Stimulated activated CD8-positive, alpha-beta memory T cell treated with anti-CD3 and anti-CD28 coated beads, Interleukin-12 subunit alpha, Interleukin-12 subunit beta, amount 100 ng/mL, for 1 hour (primary cell): ENCODE measurements at places on chromosomes 5 and 9.
A peak's percentile ranks its signal among the peaks of the same experiment; 100 is the strongest.

DNA sequence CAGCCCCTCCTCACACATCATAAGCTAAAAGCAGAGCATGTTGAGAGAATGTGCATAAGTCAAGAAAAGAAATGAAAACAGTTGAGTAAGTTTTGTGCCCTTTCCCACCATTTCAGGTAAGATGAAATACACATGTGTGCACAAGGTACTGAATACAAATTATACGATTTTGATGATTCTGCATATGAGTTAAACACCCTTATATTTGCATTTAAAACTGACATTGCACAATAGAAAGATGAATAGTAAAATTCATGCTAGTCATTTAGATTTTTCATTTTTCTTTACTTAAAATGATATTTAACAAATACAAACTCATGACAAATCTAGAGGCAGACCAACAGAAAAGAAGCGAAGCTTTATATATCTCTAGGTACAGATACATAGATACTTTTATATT is 24.9 kb upstream of the PSD2 start:
- no peak for DNase-seq

DNA sequence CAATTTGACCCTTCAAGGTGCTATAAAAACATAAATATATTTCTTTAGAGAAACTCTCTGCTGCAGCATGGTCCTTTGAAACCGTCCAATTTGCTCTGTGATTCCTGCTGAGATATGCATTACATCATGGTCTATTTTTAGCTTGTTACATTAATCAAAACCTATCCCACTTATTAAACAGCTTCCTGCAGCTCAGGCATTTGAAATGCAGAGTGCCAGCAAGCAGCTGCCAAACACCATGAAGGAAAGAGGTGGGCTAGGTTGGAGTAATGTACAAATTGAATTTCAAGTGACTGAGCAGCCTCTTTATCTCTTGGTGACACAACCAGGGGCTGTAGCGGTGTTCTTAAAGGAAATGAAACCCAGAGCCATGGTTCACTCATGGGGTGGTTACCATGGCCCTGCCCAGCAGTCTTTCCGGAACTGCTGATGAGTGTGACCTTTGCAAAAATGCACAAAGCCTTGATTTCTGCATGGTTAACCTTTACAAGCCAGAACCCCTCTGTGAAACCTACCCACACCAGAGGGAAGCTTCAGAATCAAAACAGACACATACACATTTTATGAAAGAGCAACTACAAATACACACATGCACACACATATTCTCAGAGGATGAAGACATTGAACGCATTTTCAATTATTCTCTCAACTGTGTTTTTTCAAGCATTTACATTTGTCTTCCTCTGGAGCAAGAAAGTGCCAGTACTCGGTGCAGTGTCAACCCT is 155.8 kb upstream of the ZNF608 start:
- DNase-seq: no peak

- DNase-seq: no peak
These were observed 19.2 kb downstream of the SLC25A25 start for GRCh38 chr9:128087262-128087661.

GRCh38 chr5:146283344-146283761 is 55.3 kb upstream of the POU4F3 start:
- no peak for DNase-seq

GRCh38 chr5:139878093-139878492 is 82.5 kb downstream of the PSD2 start:
- DNase-seq: no peak

- DNase-seq: no peak
These were observed 15.4 kb downstream of the ARHGEF37 start for GRCh38 chr5:149596712-149597111.

- no peak for DNase-seq
These were observed 32.4 kb downstream of the WHRN start for GRCh38 chr9:114472765-114473446.

GRCh38 chr9:134707031-134707680 is 65.6 kb downstream of the COL5A1 start:
- no peak for DNase-seq

DNA sequence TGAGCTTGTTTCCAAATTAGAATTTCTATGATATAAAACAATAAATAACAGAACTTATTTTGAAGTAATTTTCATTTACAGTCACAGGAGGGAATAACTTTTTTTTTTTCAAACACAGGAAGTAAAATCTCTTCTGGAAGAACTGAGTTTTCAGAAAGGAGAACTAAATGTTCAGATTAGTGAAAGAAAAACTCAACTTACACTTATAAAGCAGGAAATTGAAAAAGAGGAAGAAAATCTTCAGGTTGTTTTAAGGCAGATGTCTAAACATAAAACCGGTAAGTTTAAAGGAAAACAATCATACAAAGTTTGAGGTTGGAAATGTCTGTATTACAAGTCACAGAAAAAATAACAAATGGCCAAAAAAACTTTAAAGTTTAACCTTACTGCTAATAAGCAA is 41.6 kb downstream of the RAB14 start:
- DNase-seq: no peak

DNA sequence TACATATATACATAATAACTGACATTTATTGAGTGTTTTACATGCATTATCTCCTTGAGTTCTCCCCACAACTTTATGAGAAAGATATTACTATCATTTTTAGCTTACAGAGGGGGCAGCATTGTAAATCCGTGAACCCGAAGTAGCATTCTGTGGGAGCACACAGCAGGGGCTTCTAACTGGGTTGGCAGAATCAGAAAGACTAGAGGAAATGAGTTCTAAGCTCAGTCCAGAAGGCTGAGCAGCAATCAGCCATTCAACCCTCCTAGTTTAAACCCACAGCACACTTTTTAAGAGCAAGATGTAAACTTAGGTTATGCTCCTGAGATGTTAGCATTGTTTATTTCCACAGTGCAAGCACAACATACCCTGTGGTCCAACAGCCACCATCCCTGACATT is 177.2 kb downstream of the TMEM38B start:
- no peak for DNase-seq

GRCh38 chr5:180233729-180234128 is 24.7 kb upstream of the RASGEF1C start:
- DNase-seq: no peak

- DNase-seq: no peak
These were observed 25.6 kb upstream of the ACTBL2 start for GRCh38 chr5:57508211-57508610.

DNA sequence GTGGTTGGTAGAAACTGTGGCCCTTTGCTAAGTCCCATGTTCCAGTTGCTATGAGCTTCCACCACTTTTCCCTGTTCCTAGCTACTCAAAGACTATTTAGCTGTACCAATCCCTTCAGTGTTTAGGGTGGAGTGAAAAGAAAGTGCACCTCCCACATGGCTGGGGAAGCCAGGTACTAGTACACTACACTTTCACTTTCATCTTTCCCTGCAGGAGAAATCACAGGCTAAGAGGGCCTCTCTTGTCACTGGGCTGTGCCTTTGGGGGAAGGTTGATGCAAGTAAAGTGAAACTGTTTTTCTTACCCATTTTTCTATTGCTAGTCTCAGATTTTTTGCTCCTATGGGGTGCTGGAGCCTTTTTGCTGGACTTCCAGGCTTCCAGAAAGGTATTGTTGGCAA is 33.5 kb upstream of the CKS2 start:
- no peak for DNase-seq

GRCh38 chr5:180689071-180689694 is 39.8 kb upstream of the FLT4 start:
- DNase-seq: peak; percentile 13

- no peak for DNase-seq
These were observed 149.3 kb downstream of the SEC61B start for GRCh38 chr9:99371376-99371775.

DNA sequence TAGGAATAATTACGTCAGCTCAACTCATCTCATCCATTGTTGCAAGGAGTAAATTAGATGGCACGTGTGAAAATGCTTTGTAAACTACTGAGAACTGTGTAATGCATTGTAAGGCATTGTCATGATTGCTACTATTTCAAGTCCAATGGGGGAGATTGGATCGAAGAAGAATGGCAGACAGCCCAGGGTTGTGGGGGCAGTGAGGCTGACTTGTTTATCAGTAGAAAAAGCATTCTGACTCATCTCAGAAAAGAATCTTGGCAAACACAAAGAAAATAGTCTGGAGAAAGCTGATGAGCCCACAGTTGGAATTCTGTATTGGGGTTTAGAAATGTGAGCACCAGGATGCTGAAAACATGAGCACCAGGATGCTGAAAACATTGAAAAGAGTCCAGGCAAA is 28.0 kb upstream of the DAP start:
- DNase-seq: no peak

DNA sequence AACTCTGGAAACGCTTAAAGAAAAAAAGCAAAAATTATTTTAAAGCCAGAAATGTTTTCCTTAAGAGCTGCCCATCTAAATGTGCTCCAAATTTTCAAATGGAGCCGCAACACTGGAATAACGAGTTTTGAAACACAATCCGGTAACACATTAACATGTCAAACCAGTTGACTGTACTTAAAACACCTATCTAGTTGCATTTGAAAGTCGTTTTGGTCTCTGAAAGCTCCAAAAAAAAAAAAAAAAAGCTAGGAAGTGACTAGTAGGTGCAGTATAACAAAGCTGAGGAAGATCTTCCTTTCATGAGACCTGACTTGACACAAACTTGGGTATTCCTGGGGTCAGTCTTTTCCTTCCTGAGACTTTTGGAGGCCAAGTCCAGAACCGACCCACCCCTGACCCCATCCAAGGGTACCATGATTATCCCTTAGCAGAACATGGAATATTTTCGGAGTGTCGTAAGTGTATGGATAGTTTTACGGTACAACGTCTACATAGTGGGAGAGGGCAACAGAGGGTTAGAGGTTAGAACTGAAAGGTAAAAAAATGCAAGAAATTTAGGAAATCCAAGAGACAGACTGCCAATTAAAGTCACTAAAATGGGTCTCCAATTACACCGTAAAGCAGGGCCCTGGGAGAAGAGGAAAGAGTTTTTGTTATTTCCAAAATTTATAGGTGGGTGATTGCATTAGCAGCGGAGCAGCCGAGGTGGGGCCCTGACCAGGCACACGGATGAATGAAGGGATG is 812 bp downstream of the CETN3 start:
- no peak for DNase-seq

DNA sequence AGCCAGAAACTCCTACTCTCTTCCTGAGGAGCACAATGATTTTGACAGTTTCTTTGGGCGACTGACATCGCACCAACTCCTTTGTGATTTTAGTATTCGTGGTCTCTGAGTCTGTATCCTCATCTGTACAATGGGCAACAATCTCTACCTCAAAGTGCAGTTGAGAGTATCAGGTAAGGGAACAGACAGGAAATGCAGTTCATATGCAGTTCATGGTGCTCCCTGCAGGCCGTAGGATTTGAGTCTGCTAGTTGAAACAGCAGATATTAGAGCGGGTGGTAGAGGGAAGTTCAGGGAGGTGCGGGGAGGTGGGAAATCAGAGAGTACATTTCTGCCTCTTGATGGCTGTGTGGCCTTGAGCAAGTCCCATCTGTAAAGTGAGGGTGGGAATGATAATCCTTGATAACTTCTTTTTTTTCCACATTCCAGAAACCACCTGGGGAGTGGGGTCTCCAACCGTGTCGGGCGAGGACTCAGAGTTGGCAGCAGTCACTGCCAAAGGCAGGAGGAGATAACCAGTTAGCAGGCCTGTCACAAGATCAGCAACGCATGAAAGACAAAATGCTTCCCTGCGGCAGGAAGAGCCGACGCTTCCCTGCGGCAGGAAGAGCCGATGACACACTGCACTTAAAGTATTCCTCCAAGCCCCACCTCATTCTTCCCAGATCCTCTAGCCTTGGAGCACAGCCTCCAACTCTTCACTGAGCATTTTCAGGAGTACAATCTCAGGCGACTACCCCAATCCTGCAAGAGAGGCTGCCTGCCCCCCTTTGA is 6.0 kb upstream of the NEK6 start:
- DNase-seq: no peak

DNA sequence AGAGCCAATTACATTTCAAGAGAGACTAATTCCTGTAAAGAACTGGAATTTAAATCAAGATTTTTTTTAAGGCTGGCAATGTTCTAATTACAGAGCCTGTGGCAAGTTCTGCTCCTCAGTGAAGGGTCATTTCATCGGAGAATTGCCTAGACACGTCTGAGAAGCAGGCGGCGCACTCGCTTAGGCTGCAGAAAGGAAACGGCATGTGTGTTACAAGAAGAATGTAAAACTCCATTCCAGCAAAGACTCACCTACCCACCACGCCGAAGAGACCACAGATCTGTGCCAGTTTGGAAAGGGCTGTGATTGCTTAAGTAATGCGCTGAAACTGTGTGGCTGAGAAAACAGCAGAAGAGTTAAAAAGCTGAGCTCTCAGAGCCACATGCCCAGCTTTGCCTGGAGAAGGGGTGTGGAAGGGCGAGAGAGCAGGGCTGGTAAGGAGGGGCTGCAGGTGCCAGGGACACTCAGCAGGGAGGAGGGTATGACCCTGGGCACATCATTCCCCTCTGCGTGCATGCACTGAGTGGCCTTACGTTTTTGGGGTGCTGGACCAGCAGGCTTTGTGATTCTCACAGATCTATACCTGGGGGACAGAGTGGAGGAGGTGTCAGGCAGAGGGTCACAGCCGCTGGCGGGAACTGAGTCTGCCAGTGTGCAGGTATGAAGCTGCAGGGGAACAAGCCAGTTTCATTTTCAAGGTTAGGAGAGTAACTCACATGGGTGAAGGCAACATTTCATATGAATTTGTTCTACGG is 17.8 kb upstream of the SLC25A51 start:
- DNase-seq: no peak

DNA sequence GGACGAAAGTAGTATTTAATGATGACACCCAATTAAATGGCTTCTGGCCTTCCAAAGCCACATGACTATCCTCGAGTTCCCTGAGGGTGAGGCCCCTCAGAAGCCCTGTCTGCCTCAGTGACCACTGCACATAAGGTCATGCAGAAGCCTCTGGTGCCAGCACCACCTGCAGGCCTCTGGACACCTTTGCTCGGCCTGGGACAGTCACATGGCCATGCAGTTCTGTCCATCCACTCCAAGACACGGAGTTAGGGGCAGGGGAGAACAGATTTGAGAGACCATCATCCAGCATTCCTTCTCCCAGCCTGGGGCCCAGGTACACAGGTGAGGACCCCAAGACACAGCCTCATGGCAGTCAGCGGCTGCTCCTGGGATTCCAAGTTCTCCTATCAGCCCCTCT is 145.0 kb downstream of the ROR2 start:
- DNase-seq: no peak

GRCh38 chr9:117470902-117471301 is 56.0 kb upstream of the ASTN2 start:
- DNase-seq: no peak

DNA sequence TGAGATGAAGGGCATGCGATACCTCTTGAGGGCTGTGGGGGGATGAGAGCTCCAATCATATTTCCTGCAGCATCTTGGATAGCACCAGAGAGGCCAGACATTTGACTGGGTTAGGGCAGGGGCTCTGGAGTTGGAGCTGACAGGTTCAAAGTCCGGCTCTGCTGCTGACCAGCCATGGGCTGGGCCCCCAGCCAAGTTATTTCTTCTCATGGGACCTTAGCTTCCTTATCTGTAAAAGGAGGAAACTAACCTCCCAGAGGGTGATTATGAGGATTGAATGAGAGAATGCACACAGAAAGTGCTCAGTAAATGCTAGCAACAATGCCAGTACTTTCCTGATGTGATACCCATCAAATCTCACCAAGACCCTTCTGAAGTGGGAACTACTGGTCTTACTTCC is 65.2 kb upstream of the SLC25A51 start:
- no peak for DNase-seq

GRCh38 chr9:101691657-101692056 is 46.8 kb downstream of the GRIN3A start:
- DNase-seq: no peak

- no peak for DNase-seq
These were observed at the start of gene IL11RA for GRCh38 chr9:34651876-34652601. Gene IL11RA (plus strand): TSS chr9:34652185. CDS start chr9:34655218, 3,033 bp downstream.
